ENCODE measurements at places on chromosomes 13 and 19.

DNA sequence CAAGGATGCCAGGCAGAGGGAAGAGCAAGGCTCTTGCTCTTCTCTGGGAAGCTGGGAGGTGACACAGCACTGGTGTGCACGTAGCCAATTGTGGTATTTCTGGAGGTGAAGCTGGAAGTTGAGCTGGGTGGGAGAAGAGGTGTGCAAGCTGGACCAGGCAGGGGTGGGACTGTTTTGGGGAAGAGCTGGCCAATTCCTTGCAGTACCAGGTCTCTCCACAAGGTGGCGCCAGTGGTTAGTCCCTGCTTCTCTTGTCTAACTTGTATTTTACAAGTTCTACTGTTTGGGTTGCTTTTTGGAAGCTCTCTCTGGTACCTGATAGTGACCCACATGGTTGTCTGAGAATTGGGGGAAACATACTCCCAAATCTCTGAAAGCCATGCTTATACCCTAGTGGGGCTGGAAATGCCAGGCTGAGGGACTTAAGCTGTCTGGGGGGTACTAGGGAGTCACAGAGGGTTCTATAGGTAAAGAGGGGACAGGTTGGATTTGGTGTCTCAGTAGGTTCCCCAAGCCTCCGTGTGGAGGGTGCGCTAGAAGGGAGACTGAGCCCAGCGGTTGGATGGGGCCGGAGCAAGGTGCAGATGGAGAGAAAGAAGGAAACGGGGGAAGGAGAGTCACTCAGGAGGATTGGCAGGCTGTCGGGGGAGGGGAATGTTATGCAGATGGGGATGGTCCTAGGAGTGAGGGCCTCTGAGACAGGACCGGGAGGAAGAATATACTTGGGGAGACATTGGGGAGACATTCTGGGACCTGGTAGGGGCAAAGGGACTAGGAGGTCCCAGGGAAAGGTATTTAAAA lies 3.0 kb downstream of the HPN start:
- DNase-seq = no peak

DNA sequence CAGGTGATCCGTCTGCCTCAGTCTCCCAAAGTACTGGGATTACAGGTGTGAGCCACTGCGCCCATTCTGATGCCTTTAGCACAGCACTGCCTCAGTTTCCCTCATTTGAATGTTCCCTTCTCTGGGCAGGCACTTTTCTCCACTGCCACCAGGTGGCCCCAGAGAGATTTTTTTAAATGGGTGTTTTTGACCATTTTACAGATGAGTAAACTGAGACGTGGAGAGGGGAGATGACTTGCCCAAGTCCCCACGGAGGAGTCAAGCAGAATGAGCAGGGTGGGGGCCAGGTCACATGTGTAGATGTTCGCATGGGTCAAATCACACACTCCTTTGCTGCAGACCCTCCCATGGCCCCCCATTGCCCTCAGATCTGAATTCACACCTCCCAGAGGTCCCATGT lies 3.2 kb upstream of the PDE4C start:
- DNase-seq = no peak

DNA sequence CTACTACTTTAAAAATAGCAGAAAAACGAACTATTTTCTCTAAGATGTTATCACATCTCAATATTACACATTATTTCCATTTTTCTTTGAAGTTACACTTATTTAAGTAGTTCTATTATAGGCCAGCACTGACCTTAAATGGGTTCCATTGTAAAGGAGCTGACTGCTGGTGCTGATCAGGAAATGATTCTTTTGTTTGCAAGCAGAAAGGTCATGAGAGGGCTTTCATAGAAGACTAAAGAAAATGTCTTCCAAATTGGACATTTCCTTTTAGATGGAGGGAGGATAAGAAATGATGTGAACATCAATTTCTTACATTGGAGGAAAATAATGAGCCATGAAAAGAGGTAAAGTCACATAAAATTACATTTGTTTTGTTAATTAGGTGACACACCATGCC lies 96.2 kb downstream of the SUCLA2 start:
- DNase-seq = no peak

DNA sequence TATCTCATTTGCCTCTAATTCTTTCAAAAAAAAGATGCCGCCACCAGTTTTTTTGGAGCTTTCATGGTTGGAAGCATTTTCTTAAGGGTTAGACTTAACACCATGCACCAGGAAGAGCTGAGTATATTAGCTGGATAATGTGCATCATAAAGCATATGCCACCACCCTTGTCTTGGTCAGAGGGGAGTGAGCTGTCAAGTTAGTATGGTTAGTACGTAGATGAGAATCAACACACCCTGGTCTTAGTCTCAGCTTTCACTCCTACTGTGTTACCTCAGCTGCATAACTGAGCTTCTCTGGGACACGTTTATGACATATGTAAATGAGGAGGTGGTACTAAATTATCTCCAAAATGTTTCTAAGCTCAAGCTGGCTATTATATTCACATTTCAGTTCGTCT lies 415.6 kb downstream of the DCT start:
- DNase-seq = no peak

- no peak for DNase-seq
These were observed 236.0 kb downstream of the PCDH9 start for GRCh38 chr13:66994097-66994496.
